Brain microvascular endothelial cell (primary cell): ENCODE measurements at places on chromosomes 2 and 18.

DNA sequence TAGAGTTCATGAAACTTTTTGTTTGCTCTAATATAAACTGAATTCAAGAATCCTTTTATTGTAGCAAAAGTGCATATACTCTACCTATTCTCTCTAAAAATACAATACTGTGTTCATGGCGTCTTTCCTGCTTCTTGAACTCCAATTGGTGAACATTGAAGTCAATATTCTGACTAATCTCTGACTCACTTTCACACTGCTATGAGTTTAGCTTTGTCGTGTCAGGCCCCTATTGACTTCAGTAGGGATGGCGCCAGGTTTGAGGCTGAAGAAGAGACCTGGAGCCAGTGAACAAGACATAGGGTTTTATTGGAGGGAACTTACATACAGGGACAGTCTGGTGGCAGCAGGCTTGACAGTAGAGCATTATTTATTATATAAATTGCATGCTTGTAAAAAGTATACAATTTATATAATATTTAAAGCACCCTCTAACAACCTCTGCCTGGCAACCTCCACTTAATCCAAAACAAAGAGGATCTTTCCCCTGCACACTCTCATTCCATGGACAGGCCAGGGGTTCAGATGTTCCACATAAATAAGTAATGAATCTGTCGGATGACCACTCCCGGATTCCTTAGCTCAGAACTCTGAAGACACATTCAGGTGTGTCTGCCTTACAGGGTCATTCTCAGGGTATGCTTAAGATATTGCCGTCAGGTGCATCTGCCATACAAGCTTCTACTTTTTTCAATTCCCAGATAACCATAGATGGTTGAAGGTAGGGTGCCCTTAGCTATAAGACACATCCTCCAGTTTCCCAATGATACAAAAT, 141.0 kb downstream of the CERS6 start:
- DNase-seq: peak; percentile 14

DNA sequence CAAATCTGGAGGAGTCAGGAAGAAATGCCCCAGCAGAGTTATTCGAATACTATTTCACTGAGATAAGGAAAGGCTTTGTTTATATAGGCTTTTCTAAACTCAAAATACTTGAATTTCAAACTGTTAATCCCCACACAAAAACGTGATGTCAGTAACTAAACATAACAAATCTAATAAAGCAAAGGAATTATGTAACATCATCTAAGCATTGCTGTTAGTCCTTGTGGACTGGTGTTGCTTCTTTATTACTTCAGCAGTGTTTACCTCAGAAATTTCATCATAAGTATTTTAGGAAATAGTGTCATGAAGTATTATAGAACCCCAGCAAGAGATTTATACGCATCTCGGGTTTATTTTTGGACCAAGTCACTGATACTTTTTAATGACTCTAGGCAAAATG, 19.7 kb upstream of the SANBR start:
- no peak for DNase-seq

- no peak for DNase-seq
These were observed 26.0 kb upstream of the SP3 start for GRCh38 chr2:173990970-173991819.

DNA sequence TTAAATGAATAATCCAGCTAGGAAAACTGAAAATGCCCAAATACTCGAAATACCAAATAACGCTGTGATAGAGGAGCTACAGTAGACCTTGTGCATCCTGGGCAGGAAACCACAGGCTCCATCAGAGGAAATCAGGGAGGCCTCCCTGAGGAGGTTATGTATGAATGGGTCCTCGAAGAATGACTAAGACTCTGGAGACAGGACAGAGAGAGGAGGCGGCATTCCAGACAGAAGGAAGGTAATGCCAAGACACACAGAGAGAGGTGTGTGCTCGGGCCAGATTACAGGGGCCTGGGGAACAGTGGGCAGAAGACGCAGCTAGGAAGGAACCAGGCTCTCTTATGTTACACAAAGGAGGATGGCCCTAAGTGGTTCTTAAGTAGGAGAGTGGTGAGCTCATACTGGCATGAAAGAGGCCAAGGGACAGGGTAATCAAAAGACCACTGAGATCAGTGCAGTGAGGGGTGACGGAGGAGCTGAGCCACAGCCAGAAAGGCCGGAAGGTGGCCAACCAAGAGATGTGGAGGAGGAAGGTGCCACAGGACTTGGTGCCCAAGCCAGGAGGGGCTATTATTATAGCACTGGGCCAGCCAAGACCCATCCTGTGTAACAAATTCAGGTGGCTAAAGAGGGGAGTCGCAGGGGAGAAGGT, 9.9 kb downstream of the ST3GAL5 start:
- DNase-seq: no peak

- DNase-seq: no peak
These were observed 19.0 kb downstream of the DIPK1C start for GRCh38 chr18:74438091-74438490.

DNA sequence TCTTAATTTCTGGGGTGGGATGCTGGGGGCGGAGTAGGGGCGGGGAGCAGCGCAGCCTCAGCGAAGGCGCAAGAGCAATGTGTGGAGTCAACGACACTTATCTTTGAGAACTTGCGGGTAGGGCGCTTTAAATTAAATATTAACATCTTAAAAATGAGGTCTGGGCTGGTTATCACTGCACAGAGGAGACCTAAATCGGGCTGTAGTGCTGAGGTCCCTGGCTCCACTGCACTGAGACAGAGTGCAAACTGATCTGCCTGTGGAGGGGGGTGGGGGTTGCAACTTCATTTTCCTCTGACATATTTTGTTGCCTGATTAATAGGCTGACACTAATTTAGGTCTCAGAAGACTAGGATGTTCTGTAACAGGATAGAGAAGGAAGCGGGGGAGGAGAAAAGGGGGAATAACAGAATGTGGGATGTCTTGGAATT, 253.0 kb upstream of the FANCL start:
- no peak for DNase-seq

DNA sequence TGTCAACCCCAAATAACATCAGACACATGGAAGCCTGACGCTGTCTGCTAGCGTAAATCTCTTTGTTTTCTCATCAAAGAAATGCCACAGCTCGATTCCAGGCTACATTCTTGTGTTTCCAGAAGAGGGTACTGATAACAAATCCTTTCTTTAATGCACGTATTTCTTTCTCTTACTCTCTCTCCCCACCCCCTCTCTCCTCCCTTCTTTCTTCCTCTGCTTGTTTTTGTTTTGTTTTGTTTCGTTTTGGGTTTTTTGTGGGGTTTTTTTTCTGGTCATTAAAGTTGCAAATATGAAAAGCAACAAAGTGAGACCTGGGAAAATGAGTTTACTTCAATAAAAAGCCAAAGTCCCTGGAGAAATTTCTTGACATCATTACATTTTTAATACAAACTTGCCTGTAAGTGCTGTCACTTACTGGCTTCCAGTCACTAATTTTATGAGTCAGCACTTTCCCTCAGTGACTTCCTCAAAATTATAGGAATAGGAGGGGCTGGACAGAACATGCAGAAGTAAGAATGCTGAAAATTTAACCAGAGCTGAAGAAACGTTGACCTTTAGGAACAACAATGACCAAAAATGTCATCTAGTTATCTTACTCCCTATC, 106.7 kb upstream of the NABP1 start:
- peak; percentile 65 for DNase-seq

DNA sequence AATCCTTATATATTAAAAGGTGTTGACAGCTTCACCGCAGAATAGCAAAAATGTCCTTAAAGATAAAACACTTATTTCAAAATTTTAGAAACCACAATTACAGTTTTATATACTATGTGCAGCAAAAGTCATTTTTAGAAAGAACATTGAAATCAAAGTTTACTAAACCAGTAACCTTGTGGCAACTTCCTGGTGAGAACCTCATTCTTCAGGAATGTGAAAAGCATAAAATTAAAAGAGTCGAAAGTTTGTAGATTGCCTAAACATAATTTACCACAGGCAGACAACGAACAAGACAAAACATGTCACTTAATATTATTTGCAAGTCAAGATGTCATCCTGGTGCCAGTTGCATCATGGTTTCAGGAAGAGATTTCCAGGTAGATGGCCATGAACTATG, 108.3 kb upstream of the NRP2 start:
- DNase-seq: no peak

DNA sequence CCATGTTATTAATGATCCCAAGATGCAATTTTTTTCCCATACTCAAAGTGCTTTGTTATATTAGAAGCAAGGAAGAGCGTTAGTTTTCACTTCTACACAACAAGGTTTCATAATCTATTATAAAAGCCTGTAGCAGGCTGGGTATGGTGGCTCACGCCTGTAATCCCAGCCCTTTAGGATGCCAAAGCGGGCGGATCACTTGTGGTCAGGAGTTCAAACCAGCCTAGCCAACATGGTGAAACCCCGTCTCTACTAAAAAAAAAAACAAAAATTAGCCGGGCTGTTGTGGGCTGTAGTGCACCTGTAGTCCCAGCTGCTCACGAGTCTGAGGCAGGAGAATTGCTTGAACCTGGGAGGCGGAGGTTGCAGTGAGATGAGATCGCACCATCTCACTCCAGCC, 19.0 kb upstream of the SERPINB2 start:
- DNase-seq: no peak

GRCh38 chr2:137168552-137168951, 403.2 kb downstream of the THSD7B start:
- no peak for DNase-seq

GRCh38 chr2:171167352-171167997, 6.8 kb upstream of the TLK1 start:
- DNase-seq: no peak

DNA sequence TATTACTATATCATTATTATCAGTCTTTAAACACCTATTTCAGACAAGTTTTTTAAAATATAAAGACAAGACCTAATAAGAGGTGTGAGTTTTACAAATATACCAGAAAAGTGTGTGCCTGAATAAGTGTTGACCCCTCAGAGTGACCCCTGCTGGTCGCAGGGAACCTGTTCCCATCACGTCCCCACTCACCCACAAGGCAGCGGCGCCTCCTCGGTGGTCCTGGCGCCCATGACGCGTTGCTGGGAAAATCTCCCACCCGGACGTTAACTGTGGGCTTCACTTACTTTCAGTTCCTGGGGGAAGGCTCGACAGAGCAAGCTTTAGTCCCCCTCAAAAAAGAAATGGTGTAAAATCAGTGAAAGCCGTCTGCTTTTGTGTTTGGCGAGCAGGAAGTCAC, 93.5 kb downstream of the TMEM18 start:
- DNase-seq: no peak

- peak; percentile 70 for DNase-seq
These were observed 492.8 kb upstream of the RAB12 start for GRCh38 chr18:8116341-8117005.

GRCh38 chr2:172103471-172104272, 972 bp upstream of the DLX2 start:
- peak; percentile 76 for DNase-seq

- peak; percentile 37 for DNase-seq
These were observed 19.7 kb downstream of the RASGRP3 start for GRCh38 chr2:33496150-33496549.

DNA sequence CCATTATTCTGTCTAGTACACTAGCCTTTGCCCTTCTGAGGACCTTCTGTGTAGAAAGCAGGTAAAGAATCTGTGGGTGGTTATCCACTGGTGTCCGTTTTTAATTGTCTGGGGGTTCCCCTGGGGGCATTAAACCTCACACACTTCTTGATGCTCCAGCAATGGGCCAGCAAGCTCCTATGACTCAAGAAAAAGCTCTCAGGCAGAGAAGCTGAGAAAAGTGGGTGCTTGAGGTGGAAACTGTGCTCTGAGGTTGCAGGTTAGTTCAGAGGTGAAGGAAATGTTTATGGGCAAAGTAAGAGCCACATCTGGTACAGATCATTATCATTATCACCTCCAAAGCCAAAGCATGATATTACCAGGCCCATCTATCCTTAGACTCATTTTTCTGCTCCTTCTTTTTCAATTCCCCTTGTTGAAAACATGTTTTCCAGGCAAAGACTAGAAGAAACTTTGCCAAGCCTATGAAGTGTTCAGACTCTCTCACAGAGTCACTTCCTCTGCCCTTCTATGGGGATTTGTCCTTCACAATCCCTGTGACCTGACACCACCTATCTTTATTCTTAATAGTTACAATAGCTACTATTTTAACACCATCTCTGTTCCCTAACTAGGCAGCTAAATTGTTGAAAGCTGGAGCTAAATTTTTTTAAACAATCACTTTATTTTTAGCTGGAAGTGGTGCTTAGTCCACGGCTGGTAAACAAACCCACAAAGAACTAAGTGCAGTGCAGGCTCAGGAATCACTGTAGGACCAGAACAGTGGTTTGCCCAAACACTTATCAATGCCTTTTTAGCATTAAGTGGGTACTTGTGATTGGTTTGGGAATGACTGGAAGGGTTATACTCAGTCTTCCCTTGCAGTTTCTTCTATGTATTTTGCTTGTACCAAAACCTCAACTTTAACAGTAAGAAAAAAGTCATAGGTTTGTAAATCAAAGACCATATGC, 512.8 kb upstream of the POU3F3 start:
- no peak for DNase-seq

DNA sequence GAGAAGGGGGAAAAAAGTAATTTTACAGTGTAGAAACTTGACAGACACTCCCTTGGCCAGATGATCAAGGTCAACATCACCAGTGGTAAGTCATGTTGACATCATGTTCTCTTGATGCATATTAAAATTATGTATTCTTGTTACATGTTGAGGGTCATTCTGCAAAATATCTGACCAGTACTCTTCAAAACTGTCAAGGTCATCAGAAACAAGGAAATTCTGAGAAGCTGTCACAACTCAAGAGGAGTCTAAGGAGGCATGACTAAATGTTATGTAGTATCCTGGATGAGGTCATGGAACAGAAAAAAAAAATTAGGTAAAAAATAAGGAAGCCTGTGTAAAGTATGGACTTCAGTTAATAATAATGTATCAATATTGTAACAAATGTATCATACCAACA, 6.3 kb downstream of the SGPP2 start:
- DNase-seq: no peak

- no peak for DNase-seq
These were observed 708 bp downstream of the AGXT start for GRCh38 chr2:240869109-240869955.

DNA sequence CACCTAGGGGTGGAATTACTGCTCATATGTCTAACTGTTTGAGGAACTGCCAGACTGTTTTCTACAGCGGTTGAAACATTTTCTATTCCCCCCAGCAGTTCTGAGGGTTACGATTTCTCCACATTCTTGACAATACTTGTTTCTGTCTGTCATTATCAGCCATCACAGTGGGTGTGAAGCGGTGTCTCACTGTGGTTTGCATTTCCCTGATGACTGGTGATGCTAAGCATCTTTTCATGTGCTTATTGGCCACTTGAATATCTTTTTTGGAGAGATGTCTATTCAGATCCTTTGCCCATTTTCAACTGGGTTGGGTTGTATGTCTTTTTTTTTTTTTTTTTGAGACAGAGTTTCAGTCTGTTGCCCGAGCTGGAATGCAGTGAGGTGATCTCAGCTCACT, 63.0 kb downstream of the ADNP2 start:
- DNase-seq: no peak

DNA sequence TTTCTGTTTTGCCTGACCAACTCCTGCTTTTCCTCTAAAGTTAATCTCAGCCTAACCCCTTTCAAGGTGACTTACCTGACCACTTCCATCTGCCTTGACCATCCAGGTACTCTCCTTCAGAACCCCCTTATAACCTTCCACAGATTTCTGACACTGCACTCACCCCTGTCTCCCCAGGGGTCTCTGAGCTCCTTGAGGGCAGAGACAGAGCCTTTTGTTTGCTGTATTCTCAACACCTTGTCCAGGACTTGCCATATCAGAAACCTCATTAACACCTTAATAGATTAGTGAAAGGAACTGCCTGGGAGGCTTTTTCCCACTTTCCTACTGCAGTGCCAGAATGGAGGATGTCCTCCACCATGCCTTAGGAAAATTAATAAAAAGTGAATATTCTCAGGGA, 119.7 kb upstream of the SERPINE2 start:
- no peak for DNase-seq
